Endothelial cell (in vitro differentiated cells): ENCODE measurements at places on chromosomes 4 and X.

DNA sequence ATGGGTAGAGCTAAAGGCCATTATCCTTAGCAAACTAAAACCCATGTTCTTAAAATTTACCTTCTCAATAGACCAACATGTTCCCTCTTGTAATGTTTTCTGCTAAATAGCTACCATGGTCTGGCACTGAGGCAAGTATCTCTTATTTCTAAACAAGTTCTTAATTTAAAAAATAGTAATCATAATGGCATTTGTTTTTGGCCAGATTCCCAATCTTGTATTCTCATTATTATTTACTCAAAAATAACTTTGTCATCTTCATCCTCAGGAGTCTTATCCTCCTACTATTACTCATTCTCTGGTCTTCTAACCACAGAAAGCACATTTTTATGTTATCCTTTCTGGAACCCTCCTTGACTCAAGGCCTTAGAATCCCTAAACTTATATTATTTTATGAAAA, 931.2 kb downstream of the CCSER1 start:
- no peak for DNase-seq

DNA sequence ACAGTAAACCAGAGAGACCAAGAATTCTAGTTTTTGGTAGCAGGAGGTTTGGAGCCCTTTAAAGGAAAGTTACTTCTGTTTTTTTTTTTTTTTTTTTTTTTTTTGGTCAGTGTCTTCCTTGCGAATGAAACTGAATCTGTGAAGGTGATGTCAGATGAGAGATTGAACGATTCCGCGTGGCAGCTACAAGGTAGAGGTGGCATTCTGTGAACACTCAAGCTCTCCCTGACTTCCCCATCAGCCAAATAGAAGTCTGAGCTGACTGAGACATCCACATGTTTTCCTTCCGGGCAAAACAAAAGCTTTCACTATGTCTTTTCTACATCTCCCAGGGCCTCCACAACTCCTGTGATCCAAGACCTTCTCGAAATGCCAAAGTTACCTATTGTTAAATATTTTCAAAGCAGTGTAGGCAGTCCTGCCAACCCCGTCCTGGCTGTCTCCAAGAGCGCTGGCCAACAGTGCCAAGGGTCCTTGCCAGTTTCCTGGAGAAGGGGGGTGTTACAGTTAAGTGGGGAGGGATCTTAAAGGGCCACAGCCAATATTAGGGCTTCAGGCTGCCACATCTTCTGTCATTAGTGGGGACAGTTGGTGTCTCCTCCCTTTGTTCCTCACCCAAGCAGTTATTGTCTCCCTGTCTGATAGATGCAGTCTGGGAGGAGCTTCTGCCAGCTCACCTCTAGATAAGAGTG, 102.9 kb upstream of the SLC34A2 start:
- no peak for DNase-seq

DNA sequence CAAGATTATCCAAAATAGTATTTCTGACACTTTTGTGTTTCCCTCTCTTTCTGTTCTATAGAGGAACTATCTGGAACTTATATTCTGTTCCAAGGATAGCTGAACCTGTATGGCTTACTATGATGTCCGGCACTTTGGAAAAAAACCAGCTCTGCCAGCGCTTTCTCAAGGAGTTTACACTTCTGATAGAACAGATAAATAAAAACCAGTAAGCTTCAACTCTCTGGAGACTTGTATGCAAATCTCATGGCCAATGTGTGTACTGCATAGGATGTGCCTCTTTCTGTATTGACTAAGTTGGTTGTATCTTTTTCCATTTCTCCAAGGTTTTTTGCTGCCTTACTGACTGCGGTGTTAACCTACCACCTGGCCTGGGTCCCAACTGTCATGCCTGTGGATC, 92.5 kb downstream of the FNIP2 start:
- DNase-seq, result no peak

DNA sequence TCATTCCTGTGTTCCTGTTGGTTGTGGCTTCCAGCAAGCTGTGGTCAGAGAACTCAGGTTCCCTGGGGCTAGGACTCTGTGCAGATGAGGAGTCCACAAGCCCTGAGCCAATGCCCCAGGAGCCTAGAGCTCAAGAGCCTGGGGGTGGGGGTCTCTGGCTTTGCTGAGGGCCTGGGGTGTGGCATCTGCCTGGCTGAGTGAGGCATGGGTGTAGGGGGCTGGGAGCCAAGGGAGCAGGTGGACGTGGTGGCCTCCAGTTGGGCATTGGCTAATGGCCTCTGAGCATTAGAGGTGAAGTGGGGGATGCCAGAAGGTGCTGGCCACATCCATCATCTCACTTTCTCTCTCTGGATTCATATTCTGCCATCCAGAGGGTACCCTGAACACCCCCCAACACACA, 5.3 kb upstream of the MAMLD1 start:
- no peak for DNase-seq

- no peak for DNase-seq
Observed at GRCh38 chr4:151803246-151803645, 42.4 kb upstream of the GATB start.
